ENCODE measurements at places on chromosomes 5 and 9. TPM values are rescaled to one million over a fixed set of nuclear protein-coding genes. Genes with fewer than 3 reads are reported as not detected.

Gene CDH18
- total RNA-seq: not detected

Gene IFNW1
- total RNA-seq: not detected

Gene QRFP
- total RNA-seq: not detected

Gene ZNF454
- total RNA-seq: not detected

Gene CER1
- total RNA-seq: not detected

Gene SLC6A7
- total RNA-seq: 0.02 TPM

Gene ST6GALNAC4
- total RNA-seq: 24.2 TPM

Gene PHF24
- 0.10 TPM for total RNA-seq

Gene ZNF782
- 1.8 TPM for total RNA-seq

Gene KLF9
- 0.81 TPM for total RNA-seq

Gene GZMA
- not detected for total RNA-seq

Gene LCP2
- not detected for total RNA-seq

Gene OTP
- total RNA-seq: 0.03 TPM

Gene CNTNAP3B
- total RNA-seq: 15.1 TPM

Gene CDH6
- 0.09 TPM for total RNA-seq

Gene MSMP
- 0.48 TPM for total RNA-seq

Gene SNCAIP
- total RNA-seq: 0.03 TPM

Gene MAMDC2
- 0.29 TPM for total RNA-seq
